ENCODE measurements at places on chromosomes 2 and 18.
A peak's percentile ranks its signal among the peaks of the same experiment; 100 is the strongest.

GRCh38 chr2:151983221-151983620 lies 115.6 kb downstream of the CACNB4 start:
- no peak for ATAC-seq

DNA sequence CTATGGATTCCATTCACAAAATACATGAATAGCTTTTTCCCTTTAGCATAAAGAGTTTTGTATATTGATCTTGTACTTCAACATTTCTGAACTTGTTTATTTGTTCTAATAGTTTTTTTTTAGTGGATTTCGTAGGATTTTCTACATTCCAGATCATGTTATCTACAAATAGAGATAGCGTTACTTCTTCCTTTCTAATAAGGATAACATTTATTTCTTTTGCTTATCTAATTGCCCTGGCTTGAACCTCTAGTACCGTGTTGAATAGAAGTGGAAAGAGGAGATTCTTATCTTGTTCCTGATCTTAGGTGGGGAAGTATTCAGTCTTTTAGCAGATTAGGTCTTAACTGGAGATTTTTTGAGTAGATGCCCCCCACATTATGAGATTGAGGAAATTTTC lies 9.5 kb downstream of the UGT1A6 start:
- ATAC-seq = no peak

- peak; percentile 95 for ATAC-seq
These were observed at the start of gene DOK6 for GRCh38 chr18:69400253-69400975. TSS of gene DOK6 (plus strand) at chr18:69400888.

DNA sequence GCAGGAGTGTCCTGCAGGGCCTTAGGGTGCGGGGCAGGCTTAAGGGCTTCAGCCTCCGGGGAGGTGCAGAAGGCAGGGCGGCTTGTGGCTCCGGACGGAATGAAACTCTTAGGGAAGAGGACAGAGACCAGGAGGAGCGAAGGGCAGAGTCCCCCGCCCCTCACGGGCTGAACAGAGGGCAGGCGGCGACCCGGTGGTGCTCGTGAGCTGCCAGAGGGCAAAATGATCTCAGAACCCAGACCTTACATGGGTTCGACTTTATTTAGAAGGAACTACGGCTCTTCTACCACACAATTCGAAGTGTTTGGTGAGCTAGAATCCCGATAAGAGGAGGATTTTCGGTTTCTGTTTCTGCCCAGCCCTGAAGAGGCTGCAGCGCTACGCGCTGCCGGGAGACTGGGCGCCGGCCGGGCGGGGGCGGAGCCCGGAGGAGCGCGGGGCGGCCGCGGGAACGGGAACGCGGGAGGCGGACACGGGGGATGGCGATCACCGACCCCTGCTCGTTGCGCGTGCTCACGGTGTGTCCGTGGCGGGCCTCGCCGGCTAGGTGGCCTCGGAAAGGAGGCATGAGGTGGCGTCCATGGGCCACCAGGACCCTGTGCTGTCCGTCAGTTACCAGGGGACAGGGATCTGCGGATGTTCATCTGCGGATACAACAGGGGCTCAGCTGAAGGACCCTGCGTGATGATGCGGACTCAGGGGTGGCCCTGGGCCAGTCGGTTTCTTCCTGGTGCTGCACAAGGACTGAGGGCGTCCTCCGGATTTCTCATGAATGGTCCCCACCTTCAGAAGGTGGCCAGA lies 4.2 kb upstream of the SP100 start:
- ATAC-seq = peak; percentile 85

GRCh38 chr2:203225423-203226039 lies 13.3 kb upstream of the CYP20A1 start:
- peak; percentile 87 for ATAC-seq

- no peak for ATAC-seq
These were observed 754.9 kb downstream of the RNF144A start for GRCh38 chr2:7672027-7672684.

DNA sequence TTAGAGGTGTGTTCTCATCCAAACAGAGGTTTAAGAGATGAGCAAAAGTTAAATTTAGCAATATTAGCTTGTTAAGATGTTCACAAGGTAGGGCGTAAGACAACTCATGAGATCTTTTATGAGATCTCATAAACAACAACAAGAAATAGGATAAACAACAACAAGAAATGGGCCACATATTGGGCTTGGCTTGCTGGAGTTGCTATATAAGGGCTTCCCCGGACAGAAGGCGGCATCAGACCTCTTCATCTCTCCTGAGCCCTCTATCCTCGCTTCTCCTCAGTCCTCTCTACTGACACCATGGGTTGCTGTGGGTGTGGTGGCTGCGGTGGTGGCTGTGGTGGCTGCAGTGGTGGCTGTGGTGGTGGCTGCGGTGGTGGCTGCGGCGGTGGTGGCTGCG lies at the start of gene SCYGR8:
TSS of gene SCYGR8 (plus strand) at position 301 of the 400 bp plus-strand sequence. CDS start at position 301, 0 bp downstream.
- ATAC-seq = no peak

- no peak for ATAC-seq
These were observed 8.8 kb downstream of the C2orf92 start for GRCh38 chr2:97678298-97678697.

DNA sequence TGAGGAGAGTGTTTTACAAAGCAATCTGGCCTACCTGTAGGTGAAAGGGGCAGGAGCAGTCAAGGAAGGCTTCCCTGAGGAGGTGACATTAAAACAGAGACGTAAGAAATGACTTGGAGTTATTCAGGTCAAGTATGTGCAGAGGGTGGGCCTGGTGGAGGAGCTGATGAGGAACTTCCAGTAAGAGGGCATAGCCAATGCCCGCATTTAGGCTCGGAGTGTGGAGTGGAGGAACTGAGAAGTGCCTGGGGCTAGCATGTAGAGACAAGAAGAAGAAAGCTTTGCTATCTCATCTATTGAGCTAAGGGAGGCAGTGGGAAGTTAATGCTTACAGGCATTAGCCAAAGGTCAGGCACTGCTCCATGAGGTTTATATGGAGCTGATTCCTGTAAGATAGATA lies 312.2 kb downstream of the ZNF521 start:
- no peak for ATAC-seq

GRCh38 chr2:209189893-209190292 lies 234.0 kb upstream of the MAP2 start:
- no peak for ATAC-seq

DNA sequence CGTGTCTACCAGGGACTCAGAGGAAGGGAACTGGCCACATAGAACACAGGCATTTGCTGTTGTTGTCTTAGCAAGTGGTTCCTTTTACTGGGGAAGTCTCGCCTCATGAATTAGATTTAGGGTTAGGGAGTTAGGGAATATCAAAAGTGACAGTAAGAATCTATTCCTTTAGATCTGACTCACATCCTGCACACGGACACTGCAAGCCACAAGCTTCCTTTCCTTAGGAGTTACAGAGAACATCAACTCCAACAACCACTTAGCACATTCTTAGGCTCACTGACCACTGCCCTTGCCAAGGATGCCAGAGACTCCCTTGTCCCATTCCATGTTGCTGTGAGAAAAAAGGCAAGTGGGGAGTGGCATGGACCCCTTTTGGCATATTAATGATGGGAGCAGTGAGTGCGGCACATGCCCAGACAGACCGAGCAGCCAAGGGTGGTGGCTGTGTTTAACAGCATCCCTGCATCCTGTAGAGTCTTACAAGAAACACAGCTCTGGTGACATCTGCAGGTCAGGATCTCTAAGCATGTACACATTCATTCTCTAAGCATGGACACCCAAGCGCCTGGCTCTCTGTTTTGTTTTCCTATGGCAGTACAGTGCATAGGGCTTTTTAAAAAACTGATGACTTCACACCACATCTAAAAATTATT lies 745.6 kb upstream of the RAB6C start:
- ATAC-seq = no peak

DNA sequence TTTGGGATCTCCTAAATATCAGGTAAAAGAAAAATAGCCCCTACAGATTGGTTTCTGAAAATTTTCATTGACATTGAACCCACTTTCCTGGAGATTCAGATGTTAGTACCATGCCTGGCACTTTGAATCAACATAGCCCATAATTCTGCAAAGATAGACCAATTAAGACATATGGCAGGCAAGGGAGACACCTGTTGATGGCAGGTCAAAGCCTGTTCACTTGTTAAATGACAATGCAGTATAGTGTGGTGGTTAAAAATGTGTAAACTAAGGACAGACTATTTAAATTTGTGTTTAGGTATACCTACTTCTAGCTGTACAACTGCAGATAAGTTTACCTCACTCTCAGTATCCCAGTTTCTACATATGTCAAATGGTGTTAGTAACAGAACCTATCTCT lies 178.1 kb upstream of the MMADHC start:
- ATAC-seq = no peak

- no peak for ATAC-seq
These were observed 203.6 kb downstream of the SLC8A1 start for GRCh38 chr2:40248294-40248693.

DNA sequence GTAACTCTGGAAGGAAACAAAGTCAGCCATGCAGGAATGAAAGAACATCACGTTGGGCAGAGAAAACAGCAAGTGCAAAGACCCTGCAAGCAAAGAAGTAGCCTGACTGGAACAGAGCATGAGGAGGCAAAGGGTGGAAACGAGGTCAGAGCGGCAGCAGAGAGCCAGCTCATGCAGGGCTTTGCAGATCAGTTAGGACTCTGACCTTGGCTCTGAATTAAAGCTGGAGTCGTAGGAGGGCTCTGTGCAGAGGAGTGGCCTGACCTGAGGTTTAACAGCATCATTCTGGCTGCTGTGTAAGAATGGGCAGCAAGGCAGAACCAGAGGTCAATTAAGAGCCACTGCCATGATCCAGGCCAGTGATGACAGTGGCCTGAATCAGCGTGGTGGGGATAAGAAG lies 220.7 kb downstream of the PRKCE start:
- no peak for ATAC-seq

- ATAC-seq = peak; percentile 85
These were observed 402.8 kb downstream of the CLIP4 start for GRCh38 chr2:29518010-29518409.

DNA sequence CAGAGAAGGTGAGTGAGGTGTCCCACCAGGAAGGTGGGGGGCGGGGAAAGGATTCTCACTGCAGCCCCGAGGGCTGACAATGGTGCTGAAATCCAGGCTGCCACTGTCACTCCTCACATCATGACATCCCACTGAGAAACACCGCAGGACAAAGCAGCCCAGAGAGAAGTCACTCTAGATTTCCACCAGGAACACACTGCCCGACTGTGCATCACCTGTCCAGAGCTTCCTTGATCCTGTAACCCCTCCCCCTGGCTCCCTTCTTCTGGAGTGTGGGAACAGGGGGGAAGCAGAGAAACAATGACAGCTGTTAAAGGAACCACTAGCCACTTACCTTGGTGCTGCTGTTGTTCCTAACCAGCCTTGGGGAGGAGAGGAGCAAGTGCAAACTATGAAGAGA lies 69.9 kb downstream of the MRO start:
- no peak for ATAC-seq

GRCh38 chr2:142650601-142651000 lies 226.9 kb upstream of the KYNU start:
- no peak for ATAC-seq

DNA sequence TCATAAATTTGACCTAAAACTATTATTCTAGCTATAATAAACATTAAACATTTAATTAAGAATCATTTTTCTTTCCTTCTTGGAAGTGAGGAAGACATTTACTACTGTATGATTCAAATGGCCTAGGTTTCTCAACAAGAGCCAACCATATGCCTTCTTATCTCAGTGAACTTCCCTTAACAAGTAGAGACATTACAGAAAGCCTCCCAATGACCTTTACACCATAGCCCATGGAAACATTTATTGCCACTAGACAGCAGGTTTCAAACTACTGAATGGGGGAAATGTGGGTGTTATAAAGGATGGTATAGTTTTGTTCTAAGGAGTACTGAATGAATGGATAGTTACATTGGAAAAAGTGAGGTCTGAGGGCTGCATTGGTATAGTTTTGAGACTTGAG lies 349.4 kb upstream of the SPRED2 start:
- no peak for ATAC-seq

DNA sequence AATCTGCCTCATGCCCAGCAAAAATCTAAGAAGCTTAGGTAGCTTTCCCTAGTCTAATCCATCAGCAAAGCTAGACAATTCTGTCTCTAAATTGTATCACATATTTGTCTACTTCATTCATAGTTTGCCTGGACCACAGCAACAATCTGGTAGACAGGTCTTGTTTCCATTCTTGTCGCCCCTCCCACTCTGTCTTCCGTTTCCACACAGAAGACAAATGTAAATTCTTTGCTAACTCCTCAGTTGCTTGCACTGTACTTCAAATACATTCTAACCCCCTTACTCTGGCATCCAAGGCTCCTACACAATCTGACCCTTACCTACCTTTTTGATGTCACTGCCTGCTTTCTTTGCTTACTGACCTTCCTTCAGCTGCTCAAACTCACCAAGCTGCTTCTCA lies 40.1 kb downstream of the THUMPD2 start:
- ATAC-seq = peak; percentile 6

DNA sequence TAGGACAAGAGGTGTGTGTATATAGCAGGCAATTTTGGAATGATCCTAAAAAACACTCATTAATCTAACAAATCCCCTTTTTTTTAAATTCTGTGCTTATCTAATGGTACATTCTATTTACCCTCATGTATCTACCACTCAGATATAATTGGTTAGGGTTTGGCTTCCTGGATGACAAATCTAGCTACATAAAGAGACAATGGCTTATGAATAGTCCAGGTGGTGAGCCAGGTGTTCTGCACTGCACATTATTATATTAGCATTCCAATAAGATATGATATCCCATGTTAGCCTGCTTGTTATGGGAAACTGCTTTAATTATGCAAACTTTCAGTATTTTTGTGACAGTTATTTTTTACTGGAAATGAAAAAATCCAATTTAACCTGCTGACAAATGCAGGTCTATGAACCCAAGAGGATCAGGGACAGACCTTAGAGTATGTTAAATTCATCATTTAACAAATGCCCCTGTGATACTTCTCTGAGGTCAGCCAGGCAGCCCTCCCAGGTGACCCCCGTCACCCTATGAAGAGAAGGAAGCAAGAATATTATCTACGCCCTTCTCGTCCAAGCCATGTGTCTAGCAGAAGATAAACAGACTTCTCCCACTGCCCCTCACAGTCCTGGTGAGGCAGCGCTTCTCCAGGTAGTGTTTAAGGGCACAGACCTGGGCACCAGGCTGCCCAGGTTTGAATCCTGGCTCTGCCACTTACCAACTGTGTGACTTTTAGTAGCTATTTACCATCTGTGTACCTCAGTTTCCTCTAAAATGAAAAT lies 83.0 kb downstream of the ADD2 start:
- ATAC-seq = no peak

- no peak for ATAC-seq
These were observed 105.9 kb upstream of the SNTG2 start for GRCh38 chr2:844715-845114.

DNA sequence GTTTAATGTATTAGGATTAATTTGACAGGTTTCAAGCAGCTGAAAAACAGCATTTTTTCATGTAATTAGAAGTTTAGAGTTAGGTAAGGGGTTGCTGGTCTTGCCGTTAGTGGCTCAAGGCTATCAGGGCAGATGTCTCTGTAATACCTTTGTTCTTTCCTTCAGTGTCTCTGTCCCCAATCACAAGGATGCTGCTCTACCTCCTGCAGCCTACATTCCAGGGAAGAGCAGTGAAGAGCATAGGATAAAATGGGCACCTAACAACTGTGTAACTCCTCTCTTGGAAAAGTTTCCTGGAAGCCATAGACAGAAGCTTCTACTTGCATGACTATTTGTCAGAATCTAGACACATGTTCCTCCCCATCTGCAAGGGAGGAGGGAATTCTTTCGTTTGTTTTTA lies 9.4 kb upstream of the SERPINB7 start:
- ATAC-seq = no peak

GRCh38 chr2:31318361-31319336 lies 84.7 kb downstream of the EHD3 start:
- ATAC-seq = no peak

GRCh38 chr2:30514848-30515435 lies 67.9 kb downstream of the LCLAT1 start:
- peak; percentile 39 for ATAC-seq

All from SK-N-SH treated with all-trans-retinoic acid at 6 μM for 48 hours (cell line).